Activated CD8-positive, alpha-beta memory T cell treated with anti-CD3 and anti-CD28 coated beads for 4 hours (primary cell): ENCODE measurements at places on chromosomes 12 and 14.

DNA sequence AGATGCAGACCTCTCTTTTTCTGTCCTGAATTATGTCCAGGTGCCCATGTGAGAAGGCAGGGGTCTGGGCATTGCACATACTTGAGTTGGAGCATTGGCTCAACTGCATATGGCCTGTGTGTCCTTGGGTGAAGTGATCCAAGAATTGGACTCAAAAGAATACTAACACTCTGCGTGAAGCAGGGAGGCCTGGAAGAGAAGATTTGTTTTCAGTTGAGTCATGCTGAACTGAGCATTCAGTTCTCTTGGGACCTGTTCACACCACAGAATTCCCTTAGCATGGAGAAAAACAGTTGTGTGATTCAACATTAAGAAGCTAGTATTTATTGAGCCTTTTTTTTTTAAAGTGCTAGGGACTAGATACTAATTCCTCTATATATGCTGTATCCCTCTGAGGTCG lies 164.7 kb upstream of the TBX3 start:
- no peak for DNase-seq

DNA sequence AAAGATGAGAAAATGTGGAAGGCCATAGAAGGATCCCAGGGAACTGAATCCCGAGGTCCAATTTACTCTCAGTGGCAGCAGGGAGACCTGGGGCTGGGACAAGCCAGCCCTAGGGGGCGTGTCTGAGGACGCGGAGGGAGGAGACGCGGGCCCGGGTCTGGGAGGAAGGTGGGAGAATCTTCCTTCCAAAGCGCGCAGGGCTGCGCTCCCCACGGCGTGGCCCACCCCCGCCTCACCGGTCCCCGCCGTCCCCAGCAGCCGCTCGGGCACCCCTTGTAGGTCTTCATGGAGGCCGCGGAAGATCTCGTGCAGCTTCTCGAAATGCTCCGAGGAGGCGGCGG lies 323 bp downstream of the VTI1B start:
- peak; percentile 3 for DNase-seq

DNA sequence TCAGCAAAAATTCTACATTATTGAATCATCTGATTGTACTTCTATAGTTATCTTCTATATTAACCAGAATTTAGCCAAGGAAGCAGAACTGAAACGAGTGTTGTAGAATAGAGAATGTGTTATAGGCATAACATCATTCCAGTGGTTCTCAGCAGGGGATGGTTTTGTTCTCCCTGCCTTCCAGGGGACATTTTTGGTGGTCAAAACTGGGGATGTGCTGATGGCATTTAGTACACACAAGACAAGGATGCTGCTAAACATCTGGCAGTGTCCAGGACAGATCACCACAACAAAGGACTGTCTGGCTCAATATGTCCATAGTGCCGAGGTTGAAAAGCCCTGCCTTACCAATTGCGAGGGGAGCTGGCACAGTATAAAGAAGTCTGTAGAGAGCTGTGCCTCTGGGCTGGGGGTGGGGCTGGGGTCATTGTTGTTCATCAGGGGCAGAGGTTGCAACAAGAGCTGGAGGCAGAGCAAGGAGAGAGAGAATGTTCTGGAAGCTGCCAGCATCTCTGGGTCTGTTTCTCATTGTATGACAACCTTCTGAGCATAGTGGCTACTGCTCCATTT lies 1472.8 kb downstream of the AACS start:
- no peak for DNase-seq

- DNase-seq, result no peak
These were observed 32.3 kb upstream of the FICD start for GRCh38 chr12:108482717-108483212.

- no peak for DNase-seq
These were observed 474 bp downstream of the TRPV4 start for GRCh38 chr12:109832541-109833306.

- no peak for DNase-seq
These were observed 132.6 kb downstream of the IGF1 start for GRCh38 chr12:102347811-102348210.

DNA sequence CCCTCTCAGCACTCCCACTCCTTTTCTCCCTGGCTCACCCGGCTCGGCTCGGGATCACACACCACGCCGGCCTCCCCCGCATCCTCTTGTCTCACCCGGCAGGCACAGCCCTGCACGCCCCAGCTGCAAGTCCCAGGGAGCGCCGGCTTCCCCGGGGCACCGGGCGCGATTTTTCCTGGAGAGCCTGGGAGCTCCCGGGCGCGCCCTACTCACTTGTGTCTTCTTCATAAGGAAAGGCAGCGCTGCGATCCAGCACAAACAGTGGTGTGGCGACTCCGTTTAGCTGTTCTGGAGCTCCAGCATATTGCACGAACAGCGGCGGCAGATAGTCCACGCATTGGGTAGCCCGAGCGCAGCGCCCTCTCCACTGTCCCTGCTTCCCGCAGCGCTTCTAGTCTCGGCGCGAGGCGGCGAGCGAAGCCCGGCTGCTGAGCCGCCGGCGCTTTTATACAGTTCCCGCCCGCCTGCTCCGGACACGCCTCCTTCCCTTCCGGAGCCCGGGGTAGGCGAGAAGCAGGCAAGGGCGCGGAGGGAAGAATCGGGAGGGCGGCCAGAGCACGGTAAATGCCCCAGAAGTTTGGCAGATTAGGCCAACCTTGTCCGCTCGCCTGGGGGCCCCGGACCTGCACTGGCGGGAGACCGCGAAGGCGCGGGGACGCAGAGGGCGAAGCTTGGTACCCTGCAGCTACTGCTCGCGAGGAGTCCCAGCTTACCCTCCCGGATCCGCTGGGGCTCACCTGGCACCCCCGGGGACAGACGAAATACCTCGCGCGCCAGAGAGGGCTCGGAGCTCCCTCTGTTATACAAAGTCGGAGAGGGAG lies at the start of gene KITLG:
KITLG (minus strand) TSS at position 421 of the 821 bp plus-strand sequence; CDS start at position 228, 193 bp downstream.
- DNase-seq, result no peak

DNA sequence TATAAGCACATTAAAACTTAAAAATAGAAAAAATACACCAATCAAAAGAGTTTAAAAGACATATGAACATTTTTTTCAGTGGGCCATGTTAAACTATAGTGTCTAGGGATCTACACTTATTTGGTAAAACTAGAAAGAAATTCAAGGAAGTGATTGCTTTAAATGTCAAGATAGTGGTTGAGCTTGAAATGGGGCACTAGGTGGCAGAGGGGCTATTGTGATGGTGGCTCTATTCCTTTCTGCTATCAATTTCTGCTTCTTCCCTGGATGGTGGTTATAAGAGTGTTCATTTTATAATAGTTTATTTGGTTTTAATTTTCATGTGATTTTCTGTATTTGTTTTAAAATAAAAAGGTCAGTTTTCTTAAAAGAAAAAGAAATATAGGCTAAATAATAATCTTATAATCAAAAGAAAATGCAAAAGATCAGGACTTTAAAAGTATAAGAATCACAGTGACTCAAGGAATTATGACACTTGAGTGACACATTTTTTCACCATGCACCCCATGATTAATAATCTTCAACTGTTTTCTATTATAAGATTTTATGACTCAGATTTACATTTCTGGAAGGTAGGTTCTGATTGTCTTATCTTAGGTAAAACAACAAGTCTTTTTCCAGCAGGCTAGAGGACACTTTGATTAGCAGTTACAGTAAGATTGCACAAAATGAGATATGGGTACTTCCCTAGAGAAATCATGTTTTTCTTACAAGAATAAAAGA lies 137.5 kb downstream of the FSCB start:
- DNase-seq, result no peak

DNA sequence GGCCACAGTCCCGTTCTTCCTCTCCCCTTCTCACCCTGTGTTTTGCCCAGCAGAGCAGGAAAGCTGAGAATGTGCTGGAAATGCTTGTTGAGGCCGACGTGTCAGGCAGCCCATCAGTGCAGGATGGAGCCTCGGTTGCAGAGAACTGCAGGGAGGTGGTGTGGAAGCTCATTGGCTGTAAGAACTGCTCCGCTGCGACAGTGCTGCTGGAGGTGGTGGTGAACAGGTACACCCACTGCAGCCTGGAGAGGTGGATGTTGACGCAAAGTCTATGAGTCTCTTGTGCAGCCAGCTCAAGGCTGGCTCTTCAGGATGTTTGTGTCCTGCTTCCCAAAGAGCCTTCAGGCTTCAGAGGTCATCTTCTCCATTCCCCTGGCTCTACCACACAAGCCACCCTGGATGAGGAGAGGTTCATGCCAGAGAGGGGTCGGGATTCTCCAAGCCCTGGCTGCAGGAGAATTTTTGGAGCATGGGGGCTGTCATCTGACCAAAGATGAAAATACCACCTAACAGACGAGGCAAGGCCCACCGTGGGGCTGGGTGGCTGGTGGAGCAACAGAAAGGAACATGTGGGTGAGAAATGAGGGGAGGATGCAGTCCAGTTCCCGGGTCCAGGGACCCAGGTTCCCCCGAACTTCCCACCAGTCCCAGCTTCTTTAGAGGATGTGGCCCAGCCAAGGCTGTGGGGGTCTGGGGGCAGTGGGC lies 174.1 kb upstream of the PRMT8 start:
- DNase-seq, result no peak

GRCh38 chr12:62712681-62713573 lies 222.0 kb downstream of the PPM1H start:
- DNase-seq, result no peak
